ENCODE measurements at places on chromosomes 5 and 9. TPM values are rescaled to one million over a fixed set of nuclear protein-coding genes. Genes with fewer than 3 reads are reported as not detected.

Gene CENPK
- total RNA-seq: 8.6 TPM

Gene VDAC1
- 193 TPM for total RNA-seq

Gene GPR151
- not detected for total RNA-seq

Gene LHX3
- total RNA-seq: not detected

Gene C5orf34
- total RNA-seq: 9.8 TPM

Gene CAMK4
- total RNA-seq: 0.55 TPM

Gene DNAI1
- total RNA-seq: not detected

Gene ADAM19
- 130 TPM for total RNA-seq

Gene SV2C
- total RNA-seq: not detected

Gene LRRC19
- total RNA-seq: not detected

Gene UNC5A
- total RNA-seq: 0.46 TPM

Gene FOXD4L3
- not detected for total RNA-seq

Gene FGF1
- 9.7 TPM for total RNA-seq

GRCh38 chr5:87499478-87500410, 87.0 kb upstream of the CCNH start:
- DNase-seq: peak; percentile 71

DNA sequence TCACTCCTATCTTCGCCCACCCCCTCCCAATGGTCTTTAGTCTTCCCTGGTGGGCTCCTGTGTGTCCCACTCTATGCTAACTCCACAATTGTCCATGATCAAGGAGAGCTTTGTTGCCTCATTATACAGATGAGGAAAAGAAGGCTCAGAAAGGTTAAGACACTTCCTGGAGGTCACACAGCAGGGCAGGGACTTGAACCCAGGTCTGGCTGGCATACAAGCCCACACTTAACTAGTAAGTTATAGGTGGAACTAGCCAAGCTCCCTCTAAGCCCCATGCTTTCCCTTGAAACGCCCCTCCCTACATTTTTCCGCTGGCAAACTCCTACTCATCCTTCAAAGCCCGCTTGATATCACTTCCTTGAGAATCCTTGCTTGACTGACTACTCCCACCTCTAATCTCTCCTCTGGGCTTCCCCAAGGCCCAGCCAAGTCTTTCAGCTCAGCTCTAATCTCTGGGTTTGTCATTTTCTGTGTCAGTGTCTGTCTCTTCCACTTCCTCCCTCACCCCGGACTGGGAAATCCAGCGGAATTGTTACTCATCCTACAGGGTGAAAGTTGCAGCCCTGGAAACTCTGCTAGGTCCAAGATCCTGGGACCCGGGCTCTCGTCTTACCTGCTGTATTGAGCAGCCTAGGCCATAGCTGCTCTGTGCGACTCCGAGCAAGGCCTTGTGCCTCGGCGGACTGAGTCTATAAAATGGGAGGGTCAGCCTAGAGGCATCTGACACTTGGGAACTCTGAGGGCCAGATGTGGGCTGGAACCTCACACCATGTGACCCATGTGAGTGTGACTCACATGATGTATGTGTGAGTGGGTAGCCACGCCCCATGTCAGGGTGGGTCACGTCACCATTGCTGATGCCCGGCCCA, 144.5 kb downstream of the GAPVD1 start:
- DNase-seq: peak; percentile 41

DNA sequence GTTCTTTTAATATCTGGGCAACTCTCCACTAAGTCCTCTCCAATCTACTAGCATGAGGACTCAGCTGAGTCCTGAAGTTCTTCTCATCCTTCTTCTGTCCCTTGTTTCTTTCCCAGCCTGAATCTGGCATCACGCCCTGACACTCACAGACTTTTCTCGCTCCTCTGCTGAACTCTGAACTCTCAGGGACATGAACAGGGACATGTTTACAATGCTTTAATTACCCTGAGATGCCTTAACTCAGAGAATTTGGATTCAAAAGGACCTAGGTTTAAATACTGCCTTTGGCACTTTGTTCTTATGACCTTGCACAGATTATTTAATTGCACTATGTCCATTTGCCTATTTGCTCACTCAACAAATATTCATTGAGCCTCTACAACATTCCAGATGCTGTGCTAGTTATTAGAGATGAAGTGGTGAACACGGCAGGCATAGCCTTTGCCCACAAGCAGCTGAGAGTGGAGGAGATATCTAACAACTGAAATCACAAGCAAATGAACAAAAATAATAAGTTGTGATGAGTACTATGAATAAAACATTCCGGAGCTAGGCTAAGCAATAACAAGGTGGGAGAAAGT, 106.0 kb downstream of the ADRB2 start:
- no peak for DNase-seq

DNA sequence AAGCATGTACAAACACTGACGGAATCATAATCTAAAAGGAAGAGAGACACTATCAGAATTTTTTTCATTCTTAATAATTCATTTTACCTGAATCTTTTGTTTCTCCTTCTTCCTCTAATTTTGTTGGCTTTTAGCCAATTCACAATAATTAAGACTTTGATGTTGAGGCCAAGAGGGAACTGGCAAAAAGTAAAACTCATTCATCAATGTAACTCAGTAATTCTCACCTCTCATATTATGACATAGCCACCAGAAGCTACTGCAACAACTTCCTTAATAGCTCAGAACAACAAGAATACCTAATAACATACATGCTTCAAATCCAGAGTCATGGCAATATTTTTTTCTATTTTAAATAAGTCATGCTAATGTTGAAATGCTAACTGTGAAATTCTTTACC, 64.5 kb downstream of the MCTP1 start:
- no peak for DNase-seq

- DNase-seq: peak; percentile 47
Measured at GRCh38 chr5:127555826-127556225, 38.4 kb downstream of the PRRC1 start.

- DNase-seq: peak; percentile 51
Measured at GRCh38 chr5:74056789-74057164, 430.8 kb downstream of the ARHGEF28 start.

- no peak for DNase-seq
Measured at GRCh38 chr5:178532666-178533065, 57.5 kb downstream of the COL23A1 start.

GRCh38 chr5:76732405-76733048, 16.6 kb downstream of the F2R start:
- DNase-seq: no peak

DNA sequence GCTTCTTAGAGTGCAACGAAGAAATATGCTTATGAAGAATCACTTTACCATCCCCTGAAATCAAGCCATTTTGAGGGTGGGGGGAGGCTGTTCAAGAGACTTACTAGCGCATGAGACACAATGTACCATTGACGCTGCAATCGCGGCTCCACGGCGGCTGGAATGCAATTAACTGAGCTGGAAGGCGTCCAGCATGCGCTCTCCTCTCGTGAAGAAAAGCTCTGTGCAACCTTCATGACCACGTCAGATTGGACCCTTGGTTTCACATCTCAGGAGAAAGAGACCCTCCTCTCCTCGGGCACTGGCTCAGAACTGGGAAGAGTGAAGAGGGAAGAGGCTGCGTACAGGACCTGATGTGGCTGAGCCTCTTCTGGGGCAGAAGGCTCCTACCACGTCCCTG, 138.5 kb upstream of the IRX2 start:
- no peak for DNase-seq

- DNase-seq: no peak
Measured at GRCh38 chr5:65846101-65846500, 80.3 kb upstream of the ERBIN start.

GRCh38 chr5:131001507-131001906, 163.5 kb downstream of the HINT1 start:
- no peak for DNase-seq

- no peak for DNase-seq
Measured at GRCh38 chr5:35063414-35063813, 15.7 kb upstream of the AGXT2 start.

DNA sequence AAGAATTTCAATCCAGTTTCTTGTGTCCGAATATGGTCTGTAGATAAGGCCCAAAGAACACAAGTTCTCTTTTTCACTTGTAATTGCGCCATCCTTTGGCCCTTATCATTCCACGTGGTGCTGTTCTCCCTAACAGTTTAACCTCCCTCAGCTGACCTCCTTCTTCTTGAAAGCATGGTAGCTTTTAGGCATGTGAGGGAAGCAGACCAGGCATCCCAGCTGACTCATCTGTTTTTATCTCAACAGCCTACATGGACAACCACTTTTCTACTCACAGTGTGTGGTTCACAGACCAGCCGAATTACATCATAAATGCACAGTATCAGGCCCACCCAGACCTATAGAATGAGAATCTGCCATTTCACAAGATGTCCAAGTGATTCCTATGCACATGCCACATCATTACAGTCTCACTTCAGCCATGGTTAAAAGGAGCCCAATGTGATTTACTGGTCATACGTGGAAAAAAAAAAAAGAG, 26.9 kb upstream of the PLIN2 start:
- no peak for DNase-seq

GRCh38 chr5:38927470-38927869, 81.7 kb downstream of the OSMR start:
- DNase-seq: no peak

DNA sequence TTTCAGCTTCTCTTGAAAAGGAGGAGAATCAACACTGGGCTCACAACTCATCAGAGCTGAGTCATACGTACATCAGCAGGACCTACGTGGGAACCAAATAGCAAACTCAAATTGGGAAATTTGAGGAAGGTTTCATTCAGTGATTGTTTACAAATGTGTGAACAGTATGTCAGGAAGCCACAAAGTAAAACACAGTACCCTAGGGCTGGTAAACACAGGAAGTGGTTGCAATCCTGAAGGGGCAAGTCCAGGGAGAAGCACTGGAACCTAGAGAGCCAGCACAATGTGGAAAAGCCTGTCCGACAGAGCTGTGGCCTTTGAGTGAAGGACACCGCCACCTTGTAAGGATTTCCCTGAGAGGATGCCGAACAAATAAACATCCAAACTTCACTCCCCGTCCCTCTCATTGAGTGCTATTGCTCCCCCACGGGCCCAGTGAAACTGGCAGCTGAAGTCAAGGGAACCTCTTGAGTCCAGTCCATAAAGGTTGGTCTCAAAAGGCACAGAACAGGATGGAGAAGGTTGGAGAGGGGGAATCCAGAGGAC, 26.7 kb upstream of the RICTOR start:
- peak; percentile 99 for DNase-seq

DNA sequence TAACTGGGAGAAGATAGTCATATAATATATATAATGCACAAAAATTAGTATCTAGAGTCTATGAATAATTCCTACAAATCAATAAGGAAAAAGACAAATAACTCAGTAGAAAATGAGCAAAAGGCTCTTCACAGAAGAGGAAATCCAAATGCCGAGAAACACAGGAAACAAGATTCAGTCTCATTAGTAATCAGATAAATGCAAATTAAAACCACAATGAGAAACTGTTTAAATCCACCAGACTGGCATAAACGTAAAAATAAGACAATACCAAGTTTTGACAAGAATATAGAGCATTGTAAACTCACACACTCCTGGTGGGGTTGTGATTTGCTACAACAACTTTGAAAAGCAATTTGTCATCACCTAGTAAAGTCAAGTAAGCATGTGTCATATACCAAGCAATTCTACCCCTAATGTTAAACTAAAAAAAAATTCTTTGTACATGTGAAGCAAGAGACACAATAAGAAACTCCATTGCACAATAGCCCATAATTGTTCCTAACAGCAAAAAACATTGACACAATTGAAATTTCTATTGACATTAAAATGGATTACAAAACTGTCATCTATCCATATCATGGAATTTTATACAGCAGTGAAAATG, 21.0 kb upstream of the UBLCP1 start:
- DNase-seq: peak; percentile 48

DNA sequence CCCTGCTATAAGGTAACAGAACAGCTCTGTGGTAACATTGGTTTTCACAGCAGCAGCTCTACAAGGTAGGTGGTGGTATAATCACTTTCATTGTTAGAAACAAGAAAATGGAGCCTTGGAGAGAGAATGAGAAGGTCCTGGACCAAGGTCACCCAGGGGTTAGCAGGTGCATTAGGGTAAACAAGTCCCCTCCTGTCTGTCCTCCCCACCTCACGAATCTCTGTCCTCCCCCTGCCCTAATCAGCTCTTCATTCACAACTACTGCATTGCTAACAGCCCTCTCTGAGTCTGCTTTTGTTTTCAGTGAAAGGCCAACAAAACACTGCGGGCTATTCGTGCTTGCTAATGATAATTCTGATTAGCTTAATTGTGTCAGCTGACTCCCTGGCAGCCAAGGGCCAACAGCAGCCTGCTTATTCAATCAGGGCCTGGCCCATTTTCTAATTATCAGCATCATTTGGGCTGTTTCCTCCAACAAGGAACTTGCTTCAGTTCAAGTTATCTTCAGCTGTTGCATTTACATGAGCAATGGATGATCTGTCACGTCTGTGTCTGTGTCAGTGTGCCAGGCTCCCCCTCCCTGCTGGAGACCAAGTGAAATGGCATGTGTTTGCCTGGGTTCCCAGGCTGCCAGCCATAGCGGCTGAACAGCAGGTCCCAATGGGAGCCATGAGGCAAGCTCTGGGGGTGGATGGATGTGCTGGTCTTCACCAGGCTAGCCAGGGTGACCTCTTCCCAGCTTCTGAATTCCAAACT, 56.7 kb upstream of the EQTN start:
- no peak for DNase-seq

GRCh38 chr9:8071445-8071798, 271.8 kb upstream of the DMAC1 start:
- DNase-seq: no peak

- DNase-seq: no peak
Measured at GRCh38 chr5:43415935-43416802, 4.0 kb upstream of the CCL28 start.

DNA sequence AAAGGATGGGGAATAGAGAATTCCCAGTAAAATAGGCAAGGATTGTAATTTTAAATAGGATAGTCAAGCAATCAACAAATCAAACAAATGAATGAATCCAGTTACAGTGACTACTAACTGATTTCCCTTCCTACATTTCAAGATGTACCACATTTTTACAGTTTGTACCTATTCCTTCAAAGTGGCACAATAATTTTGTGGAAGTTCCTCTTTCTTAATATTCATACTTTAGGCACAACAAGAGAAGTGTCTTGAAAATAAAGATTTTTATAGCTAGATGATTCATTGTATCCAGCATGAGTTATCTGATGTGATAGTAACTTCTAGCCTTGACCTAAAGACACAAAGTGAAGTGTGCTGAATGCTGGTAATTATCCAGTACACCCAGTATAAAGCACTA, 122.2 kb upstream of the ACOT12 start:
- no peak for DNase-seq

GRCh38 chr9:98992885-98993569, 49.3 kb downstream of the COL15A1 start:
- no peak for DNase-seq

DNA sequence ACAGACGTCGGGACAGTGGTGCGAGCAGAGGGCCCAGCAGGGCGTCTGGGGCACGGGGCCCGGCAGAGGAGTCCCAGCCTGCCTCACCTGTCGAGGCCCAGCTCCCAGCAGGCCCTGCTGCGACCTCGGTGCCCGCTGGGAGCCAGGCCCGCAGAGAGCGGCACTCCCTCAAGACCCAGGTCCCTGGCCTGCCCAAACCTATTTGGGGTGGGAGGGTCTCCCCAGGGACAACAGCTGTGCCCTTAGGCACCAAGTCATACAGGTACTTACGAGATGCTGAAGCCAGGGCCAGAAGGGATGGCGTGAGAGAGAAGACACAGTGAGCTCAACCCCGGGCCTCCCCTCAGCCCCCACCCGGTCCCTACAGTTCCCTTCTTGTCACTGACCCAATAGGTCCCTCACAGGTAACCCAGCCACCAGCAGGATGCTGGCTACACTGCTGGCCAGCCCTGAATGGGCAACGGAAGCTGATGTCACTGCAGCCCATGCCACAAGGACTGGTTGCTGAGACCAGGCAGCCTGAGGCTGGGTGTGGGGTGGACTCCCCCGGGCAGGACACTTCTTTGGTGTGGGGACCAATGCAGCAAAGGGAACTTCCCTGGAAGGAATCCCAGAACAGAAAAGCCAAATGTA, 3.7 kb downstream of the NSMF start:
- DNase-seq: no peak

Measured in PC-3 (cell line).